Stimulated activated CD8-positive, alpha-beta memory T cell treated with anti-CD3 and anti-CD28 coated beads, Interleukin-15, amount 100 ng/mL, for 1 hour (primary cell): ENCODE measurements at places on chromosomes 13 and 19.
A peak's percentile ranks its signal among the peaks of the same experiment; 100 is the strongest.

DNA sequence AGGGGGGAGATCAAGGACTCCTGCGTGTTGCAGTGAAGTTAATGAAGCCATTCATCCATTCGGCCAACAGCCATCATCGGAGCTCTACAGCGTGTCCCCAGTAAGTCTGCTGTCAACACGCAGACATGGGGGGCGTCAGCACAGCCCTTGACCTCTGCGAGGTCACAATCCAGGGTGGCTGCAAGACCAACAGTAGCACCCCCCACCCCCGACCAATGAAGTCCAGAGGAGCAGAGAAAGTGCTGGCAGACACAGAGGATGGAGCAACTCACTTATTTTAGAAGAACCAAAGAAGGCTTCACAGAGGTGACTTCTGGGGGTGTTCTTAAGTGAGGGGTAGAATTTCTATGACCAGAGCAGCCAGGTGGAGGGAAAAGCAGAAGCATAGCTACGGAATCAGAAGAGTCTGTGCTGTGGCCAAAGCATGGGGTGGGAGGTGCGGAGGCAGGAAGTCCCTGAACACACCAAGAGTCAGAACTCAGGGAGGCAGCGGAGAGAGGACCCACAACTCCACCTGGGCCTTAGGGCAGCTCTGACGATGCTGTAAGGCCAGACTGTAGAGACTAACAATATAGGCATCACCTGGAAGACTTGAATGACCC lies 185.4 kb downstream of the FOXO1 start:
- DNase-seq, result no peak

- no peak for DNase-seq
These were observed 225.5 kb upstream of the IPO5 start for GRCh38 chr13:97727991-97728390.

GRCh38 chr13:43357564-43357963 lies 334.2 kb downstream of the DNAJC15 start:
- DNase-seq, result no peak

- no peak for DNase-seq
These were observed 11.2 kb downstream of the AXL start for GRCh38 chr19:41230067-41230857.

DNA sequence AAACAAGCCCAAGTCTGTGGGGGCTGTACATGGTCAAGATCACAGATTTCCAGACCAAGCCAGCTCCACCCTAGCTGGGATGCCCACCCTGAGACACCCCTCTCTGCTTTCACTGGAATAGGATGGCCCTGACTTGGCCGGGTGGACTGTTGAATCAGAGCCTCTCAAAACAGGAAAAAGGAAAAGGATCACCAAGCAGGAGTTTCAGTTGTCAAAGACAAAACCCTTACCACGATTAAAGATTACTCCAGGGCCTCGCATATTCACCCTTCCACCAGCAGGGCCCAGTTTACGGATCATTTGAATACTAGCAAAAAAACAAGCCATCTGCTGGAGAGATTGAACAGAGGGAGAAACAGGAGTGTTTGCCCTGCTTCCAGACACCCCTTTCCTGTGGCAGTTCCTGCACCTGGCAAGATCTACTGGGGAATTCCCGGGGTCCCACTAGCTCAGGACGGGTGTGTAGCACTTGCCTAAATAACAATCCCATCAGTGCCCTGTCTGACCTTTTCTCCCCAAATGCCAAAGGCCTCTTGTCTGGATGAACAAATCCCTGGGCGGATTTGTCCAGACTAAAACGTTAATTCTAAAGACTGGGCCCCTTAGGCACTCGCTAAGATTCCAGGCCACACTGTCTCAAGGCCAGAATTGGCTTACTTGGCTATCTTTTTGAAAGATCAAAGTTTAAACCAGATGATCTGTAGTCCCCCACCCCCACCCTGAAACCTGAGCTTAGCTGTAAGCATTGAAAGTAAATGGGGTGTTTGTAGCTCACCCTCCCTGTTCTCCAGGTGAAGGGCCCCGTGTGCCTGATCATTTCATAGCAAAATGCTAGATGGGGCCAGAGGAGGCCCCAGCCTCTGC lies 38.4 kb downstream of the ACTN4 start:
- no peak for DNase-seq

- no peak for DNase-seq
These were observed 26.9 kb downstream of the PCCA start for GRCh38 chr13:100115693-100116254.

DNA sequence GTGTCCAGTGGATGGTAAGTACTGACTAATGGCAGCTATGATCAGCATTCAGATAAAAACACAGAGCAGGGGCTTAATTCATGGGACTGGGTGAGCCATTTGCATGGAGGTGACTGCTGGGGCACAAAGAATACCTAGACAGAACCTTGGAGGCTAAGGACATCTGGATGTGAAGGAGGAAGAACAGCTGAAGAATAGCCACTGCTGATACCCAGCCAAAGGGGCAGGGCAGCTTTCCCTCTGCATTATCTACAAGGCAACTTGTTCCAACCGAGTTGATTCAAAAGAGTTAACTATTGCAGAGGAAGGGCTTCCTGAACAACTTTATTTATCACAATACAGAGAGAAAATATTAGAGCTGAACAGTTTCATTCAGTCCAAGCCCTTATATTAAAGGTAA lies 13.1 kb upstream of the THSD1 start:
- no peak for DNase-seq

GRCh38 chr13:34583181-34583580 lies 358.9 kb upstream of the NBEA start:
- DNase-seq, result no peak

DNA sequence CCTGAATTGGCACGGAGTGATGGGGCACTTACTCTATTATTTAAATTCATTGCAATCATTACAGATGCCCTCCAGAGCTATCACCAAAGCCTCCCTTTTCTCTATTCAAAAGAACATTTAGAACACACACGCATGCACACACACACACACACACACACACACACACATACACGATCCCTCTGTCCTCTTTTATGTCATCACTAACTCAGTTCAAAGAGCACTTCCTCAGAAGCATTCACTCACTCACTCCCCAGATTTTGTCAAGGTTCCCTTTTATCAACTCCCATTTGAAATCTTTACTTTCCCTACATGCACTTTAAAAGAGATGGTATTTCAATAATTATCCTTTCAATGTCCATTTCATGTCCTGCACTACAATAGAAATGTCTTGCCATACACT lies 22.4 kb upstream of the IGFL4 start:
- no peak for DNase-seq

DNA sequence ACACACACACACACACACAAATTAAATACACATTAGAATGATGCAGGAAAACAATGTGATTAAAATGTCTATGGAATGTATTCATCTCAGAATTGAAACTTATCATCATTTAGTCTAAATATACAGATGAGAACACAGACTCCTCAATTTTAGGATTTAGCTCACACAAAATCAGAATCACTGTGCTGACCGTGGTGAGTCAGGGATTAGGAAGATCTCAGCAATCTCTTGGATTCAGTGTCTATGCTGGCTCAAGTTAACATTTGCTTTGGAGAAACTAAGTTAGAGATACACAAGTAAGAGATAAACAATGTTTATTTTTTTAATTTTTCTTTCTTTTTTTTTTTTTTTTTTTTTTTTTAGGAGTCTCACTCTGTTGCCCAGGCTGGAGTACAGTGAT lies 323.6 kb downstream of the KLF12 start:
- no peak for DNase-seq

DNA sequence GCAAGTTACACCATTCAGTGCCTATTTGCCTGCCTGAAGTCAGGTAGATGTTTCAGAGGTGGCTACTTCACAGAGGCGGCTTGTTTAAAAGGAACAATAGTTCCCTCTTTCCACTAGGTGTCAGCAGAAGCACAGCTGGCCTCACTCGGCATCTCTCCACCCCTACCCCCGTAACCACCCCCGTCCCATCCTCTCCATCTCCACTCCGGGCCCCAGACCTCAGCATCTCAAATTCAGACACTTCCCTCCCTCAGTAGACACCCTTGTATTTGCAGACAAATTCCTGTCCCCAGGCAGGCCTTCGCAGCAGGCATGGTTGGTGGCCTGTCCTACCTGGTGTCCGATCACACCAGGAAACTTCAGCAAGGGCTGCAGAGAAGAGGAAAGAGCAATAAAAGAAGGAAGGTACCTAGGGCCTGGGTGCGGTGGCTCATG lies 9.1 kb upstream of the DPP9 start:
- DNase-seq, result peak; percentile 8

GRCh38 chr13:23644126-23644419 lies 73.9 kb downstream of the TNFRSF19 start:
- DNase-seq, result no peak

GRCh38 chr19:4518345-4519171 lies at the start of gene PLIN4:
TSS of gene PLIN4 (minus strand) at chr19:4518486. CDS start at chr19:4518272, 214 bp downstream.
- DNase-seq, result no peak

- no peak for DNase-seq
These were observed 161.6 kb downstream of the RNF17 start for GRCh38 chr13:24925318-24926231.

GRCh38 chr19:8404391-8405151 lies 8.5 kb upstream of the MARCHF2 start:
- DNase-seq, result no peak

- peak; percentile 96 for DNase-seq
These were observed 19.7 kb downstream of the RFX1 start for GRCh38 chr19:13986348-13986904.

GRCh38 chr19:10019246-10019645 lies 6.0 kb downstream of the RDH8 start:
- no peak for DNase-seq

- DNase-seq, result no peak
These were observed 177.8 kb downstream of the PAN3 start for GRCh38 chr13:28316129-28316528.

DNA sequence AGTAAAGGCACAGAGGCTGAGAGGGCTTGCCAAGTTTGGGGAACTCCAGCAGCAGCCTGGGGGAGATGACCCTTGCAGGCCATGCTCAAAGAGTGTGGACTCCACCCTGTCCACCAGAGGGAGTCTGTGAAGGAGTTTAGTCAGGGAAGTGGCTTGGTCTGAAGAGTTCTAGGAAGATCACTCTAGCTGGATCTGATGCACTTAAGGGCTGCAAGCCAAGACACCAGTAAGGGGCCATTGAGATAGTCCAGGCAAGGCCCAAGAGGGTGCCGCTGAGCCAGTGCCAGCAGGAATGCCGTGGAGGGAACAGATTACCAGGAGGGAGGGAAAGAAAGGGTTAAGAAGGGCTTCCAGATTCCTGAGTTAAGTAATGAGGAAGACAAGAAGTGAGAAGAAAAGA lies 68.7 kb downstream of the ZAR1L start:
- DNase-seq, result no peak

GRCh38 chr13:102680133-102680717 lies 14.6 kb downstream of the METTL21C start:
- DNase-seq, result no peak

GRCh38 chr13:108193806-108194205 lies 21.5 kb downstream of the LIG4 start:
- no peak for DNase-seq

DNA sequence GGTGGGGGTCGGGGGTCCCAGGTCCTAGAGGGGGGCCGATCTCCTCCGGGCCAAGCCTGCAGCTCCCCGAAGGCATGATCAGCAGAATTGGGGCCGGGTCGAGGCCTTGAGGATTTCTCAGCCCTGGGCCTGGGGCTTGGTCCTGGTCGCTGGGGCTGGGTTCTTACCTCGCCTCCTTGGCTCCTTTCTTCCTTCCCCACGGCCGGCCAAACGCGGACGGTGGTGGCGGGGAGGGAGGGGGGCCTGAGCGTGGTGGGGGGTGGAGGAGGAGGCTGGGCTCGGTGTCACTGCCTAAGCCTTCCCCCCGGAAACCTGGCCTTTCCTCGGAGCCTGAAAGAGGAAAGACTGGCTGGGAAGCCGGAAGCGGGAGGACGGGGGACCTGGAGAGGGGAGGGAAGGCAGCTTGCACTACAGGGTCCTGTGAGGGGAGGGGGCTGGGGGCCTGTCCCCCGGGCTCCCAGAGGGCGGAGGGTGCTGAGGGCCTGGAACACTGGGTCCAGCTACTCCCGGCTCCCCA lies at the start of gene ZNF579:
TSS of gene ZNF579 (minus strand) at position 221 of the 517 bp plus-strand sequence. CDS start 1,209 bp downstream, outside the sequence.
- peak; percentile 50 for DNase-seq

DNA sequence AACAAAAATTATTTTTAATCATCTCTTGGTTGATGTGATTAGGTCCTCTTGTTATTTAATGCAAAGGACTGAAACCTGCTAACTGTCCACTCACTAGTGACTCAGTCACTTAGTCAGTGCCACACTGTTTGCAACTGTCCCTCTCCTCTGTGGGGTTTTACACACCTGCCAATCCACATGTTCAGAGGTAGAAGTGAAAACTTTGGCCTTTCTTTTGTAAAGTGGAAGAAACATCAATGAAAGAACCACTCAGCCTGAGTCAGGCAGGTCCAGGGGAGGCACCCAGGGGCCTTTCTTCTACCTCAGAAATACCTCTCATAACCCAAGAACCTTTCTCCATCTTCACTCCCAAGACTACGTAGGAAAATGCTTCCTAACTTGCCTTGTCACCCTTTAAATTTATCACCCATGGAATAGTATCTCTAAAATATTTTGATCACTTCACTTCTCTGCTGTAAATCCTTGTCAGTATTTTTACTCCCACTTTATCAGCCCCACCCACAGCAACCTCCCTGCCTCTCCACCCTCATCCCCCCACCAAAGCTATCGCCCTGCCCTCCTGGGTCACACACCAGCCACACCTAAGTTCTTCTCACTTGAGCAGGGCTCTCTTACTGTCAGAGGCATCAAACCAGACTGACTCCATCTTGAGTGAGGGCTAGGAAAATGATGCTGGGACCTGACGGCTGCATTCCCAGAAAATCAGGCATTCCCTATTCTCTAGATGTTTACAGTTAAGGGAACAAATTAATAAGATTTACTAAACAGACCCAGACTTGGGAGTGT lies 29.6 kb upstream of the EEF1AKMT1 start:
- no peak for DNase-seq

- no peak for DNase-seq
These were observed 1.3 kb upstream of the LENG1 start for GRCh38 chr19:54160854-54161253.

DNA sequence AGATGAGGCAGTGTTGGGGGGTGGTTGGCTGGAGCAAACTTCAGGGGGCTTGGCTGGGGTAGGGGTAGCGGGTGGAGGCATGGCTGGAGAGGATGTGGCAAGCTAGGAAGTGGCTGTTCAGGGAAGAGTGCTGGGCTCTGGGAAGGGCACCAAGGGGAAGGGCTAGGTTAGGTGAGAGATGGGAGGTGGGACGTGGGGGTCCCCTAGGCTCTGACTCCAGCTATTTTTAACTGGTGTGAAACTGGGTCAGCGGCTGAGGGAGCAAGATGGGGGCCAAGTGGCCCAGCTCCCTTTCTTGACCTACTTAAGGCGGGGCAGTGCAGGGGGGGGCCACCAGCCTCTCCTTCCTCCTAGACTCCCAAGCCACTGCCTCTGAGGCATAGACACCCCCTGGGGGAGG lies 7.3 kb downstream of the KCNC3 start:
- DNase-seq, result no peak

DNA sequence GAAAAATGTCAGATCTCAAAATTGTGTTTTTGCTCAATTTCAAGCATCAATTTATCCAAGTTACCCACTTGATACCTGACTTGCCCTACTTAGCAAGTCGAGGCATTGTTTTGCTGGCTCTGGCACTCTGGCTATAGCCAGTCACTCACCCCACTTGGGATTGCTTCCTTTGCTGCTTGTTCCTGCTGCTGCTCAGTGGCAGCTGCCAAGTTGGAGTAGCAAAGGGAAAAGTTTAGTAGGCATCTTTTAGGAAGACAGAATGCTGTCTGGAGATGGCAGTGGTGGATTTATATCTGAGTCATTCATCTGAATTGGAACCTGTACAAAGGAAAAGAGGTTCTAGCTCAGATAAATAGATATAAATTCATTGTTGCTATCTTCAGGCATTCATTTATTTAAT lies 41.2 kb downstream of the PCCA start:
- no peak for DNase-seq
